ENCODE measurements at places on chromosomes 3 and 15.

GRCh38 chr3:196835086-196835485 lies 32.6 kb upstream of the SENP5 start:
- no peak for DNase-seq

DNA sequence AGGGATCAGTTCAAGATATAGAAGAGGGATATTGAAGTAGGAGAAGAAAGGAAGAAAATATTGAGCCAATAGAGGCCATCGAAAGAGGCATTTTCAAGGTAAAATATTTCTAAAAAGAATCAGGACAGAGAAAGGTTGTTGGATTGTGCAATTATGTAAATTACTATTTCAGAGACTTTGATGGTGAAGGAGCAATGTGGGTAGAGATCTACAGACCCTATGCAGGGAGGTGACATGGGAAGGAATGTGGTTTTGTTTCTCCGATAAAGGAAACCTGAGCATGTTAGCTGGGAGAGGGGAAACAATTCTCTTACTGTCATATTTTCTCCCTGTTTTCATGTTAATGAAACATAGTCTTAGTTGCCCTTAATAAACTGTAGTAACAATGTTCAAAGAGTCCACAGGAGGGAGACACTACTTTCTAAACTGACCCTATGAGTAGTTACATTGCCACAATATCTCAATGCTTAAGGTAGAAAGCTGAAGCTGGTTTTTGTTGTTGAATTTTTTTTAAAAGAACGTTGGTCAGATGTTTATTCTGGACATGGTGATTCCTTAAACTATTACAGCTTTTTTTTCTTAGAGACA lies 133.3 kb downstream of the GRM7 start:
- no peak for DNase-seq

DNA sequence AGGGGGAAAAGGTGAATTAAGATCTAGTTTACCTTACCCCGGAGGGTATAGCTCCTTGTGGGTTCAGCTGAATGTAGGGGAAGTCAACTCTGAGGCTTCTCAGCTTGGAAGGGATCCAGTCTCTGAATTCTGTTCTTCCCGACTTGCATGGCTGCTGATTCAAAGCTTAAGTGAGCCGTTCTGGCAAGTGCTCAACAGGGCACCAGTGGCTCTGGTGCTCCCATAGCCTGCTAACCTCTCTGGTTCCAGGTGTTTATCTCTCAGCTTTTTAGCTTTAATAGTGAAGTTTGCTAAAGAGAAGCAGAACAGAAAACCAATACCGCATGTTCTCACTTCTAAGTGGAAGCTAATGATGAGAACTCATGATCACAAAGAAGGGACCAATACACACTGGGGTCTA lies 46.3 kb upstream of the RBP1 start:
- DNase-seq, result no peak

GRCh38 chr3:123660900-123661299 lies 76.0 kb upstream of the HACD2 start:
- DNase-seq, result no peak

- no peak for DNase-seq
Measured at GRCh38 chr3:150248888-150249681, 159.0 kb upstream of the TSC22D2 start.

GRCh38 chr3:29186131-29186599 lies 94.7 kb upstream of the RBMS3 start:
- DNase-seq, result no peak

DNA sequence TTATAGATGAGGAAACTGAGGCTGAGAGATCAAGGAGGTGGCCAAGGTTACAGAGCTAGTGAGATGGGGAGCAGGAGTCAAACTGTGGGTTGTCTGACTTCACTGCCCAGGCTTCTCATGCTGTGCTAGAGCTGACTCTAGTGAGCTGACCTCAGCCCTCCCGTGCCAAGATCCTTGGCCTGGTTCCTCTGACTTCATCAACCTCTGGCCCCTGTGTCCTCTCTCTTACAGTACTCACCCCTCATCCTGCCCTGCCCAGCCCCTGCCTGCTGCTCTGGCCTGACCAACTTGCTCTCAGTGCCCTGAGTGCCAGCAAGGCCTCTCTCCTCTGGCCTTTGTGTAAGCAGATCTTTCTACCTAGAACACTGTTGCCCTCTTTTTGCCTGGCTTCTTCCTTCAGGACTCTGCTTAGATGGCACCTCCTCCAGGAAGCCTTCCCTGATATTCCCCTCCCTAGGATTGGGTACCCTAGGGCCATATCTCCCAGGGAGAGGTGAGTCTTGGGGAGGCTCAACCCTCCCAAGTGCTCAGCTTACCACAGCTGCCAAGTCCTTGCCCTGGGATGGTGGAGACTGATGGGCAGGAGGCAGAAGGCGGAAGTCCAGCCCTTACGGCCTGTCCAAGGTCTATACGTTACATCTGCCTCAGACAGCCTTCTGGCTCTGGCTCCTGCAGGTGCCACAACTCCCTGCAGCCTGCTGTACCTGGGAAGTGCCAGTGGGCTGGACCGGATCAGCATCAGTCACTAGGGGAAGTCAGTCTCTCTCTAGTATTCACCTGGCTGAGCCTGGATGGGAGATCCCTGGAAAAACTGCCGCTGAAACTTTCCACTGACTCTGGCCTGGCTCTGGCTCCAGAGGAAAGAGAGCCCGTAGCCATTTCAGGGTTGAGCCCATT lies 36.3 kb upstream of the FAM107A start:
- DNase-seq, result no peak

GRCh38 chr3:42122261-42123011 lies 31.3 kb downstream of the TRAK1 start:
- no peak for DNase-seq

- DNase-seq, result no peak
Measured at GRCh38 chr3:131645638-131646037, 142.9 kb upstream of the MRPL3 start.

DNA sequence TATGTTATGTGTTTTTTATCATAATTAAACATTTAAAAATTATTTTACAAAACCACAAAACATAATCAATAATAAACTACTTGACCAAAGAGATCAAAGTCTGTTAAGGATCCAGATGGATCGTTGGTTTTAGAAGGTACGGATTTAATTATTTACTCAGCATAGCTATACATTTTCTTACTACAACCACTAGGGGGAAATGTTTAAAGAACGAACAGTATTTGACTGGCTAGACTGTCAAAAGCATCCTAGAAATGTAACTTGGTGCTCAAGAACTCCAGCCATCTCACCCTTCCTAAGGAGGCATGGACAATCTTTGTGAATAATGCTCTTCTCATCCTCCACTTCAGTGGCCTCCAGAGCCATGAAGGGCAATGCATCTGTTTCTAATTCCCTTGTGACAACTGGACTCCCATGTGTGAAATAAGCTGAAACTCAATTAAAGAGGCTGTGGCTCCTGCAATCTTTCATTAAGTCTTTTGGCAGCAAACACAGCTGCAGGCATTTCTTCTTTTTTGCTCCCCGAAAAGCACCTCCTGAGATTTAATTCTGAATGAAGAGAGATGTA lies 94.7 kb upstream of the TUSC7 start:
- DNase-seq, result no peak

GRCh38 chr3:122394173-122394572 lies 10.2 kb downstream of the FAM162A start:
- DNase-seq, result no peak

DNA sequence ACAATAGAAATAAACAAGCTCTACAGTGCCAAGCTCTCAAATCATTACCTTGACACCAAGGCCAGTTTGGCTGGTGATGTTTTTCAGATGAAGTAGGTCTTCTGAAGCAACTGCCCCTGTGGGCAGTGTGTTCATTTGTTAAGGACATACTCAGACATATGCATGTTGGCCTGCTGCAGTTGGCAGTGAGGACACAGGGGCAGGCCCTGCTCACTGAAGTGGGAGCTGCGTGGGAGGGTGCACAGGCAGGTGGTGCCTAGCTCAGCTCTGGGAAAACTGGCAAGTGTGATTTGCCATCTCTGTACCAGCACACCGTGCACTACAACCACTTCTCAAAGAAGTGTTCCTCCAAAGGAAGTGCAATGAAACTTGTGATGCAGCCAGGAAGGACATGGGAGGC lies 28.5 kb upstream of the SNRK start:
- DNase-seq, result no peak

DNA sequence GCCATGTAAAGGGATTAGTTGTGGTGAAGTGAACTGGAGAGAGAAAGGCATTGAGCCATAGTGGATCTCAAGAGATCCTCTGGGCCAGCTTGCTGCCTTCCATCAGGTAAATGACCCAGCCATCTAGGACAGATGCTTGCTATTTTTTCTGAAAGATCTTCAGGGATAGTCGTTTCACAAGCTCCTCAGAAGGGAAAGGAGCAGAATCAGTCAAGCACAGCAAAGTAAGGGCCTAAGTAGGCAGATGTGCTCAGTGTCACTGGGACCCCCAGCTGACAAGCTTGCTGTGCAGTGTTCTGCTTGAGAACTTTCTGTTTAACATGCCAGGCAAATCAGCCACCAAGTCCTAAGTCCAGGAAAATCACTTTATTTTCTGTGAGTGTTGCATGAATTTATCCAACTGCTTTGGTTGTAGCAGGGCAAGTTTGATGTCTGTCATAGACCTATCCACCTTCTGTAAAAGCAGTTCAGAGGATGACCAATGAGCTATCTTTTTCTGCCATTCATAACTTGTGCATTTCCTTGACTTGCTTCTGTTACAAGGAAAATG lies 319.8 kb downstream of the IL5RA start:
- no peak for DNase-seq

DNA sequence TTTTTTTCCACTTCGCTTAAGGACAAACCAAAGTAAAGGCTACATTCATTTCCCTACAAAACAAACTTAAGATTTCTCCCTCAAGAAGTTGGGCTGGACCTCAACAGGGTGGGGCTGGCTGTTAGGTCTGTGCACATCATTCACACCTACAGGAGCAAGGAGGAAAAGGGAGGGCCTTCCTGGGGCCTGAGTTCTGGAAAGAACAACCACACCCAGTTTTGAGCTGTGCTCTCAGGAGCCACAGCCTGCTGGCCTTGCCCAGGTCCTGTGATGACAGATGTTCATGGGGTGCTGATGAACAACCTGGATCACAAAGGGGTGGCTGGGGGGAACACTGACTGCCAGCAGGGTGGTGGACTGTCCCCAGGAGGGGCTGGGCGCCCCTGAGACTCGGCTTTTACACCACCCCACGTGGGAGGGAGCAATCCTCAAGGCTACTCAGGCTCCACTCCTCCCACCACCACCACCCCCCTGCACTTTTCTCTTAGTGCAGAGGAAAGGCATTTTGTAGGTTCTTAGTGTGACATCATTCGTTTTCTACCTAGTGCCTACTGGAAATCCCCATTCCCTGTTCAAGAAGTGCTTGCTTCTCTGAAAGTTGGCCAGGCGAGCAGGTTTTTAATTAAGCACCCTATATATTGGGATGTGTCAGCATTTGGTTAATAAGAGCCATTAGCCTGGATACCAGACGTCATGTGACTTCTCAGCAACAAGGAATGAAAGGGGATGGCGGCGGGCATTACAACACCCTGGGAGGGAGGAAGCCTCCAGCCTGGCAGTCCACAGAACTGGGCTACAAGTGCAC lies 35.7 kb downstream of the CCNB2 start:
- DNase-seq, result no peak

- no peak for DNase-seq
Measured at GRCh38 chr3:127038466-127038865, 55.6 kb downstream of the PLXNA1 start.

GRCh38 chr15:40595773-40596172 lies 1.7 kb downstream of the KNL1 start:
- no peak for DNase-seq

- DNase-seq, result no peak
Measured at GRCh38 chr15:72369964-72370363, 5.8 kb downstream of the HEXA start.

- no peak for DNase-seq
Measured at GRCh38 chr3:30273304-30274072, 332.9 kb upstream of the TGFBR2 start.

DNA sequence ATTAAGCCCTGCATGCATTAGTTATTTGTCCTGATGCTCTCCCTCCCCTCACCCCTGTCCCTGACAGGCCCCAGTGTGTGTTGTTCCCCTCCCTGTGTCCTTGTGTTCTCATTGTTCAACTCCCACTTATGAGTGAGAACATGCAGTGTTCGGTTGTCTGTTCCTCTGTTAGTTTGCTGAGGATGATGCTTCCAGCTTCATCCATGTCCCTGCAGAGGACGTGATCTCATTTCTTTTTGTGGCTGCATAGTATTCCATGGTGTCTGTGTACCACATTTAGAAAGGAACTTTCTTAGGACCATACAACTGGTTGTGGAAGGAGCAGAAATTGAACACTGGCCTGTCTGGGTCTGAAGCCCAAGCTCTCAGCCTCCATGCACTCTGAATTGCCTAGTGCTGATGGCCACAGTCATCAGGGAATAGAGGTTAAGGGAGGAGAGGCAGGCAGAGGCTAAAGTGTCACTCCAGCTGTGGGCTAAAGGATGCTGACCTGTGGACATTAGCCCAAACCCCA lies 138.5 kb downstream of the FNDC3B start:
- no peak for DNase-seq

DNA sequence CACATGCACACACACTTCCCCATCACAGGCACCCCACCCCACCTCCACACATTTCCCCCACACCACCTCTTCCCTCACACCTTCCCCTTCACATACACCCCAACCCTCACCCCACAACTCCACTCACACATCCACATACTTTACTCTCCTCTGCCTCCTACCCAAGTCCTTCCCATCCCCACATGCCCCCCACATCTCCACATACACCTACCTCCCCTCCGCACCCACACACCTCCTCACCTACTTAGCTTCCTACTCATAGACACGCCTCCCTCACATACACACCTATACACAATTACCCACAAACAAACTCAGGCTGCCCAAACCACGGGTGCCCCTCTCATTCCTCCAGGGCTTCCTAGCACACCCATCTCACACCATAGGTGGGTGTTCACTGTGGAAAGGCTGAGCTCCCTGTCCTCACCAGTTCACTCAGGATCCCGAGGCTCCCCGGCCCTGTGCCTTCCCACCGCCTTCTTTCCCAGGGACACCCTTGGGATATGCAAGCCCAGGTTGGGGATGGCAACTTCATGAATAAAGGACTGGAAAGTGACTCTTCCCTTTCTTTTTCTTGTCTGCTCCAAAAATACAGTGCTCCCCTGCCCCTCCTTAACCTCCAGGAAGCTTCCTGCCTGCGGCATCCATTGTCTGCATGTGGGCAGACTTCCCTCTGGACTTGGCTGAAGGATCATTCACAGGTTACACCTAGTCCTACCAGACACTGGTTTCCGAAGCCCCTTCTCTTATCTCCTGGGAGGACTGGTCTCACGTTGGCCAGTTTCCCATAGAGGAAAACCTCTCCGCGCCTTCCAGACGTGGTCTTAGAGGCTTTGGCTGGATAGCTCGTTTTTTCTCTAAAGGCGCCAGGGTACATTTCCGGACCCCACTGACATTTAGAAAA lies 61.5 kb downstream of the SLCO2A1 start:
- DNase-seq, result no peak

DNA sequence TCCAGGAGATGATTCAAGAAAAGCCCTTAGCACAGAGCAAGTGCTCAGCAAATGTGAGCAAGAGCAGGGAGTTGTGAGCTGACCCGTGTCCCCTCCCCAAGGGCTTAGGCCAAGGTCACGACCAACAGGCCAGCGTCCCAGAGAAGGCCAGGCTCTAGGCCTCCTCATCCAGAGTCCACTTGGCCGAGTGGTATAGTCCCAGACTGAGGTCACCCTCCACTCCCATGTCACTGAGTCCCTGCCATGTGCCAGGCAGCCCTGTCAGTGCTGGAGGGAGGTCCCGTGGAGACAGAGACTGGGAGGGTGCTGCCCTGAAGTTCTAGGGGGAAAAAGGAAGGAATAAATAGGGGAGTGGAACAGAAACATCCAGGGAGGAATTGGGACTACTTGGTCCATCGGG lies 44.0 kb downstream of the TPRA1 start:
- no peak for DNase-seq
